ENCODE measurements at places on chromosomes 7 and 10.

- DNase-seq: no peak
These were observed 56.6 kb downstream of the AHR start for GRCh38 chr7:17355050-17355449.

GRCh38 chr10:12091421-12091820 lies 22.7 kb downstream of the DHTKD1 start:
- no peak for DNase-seq

GRCh38 chr10:69295027-69295636 lies 16.8 kb downstream of the HK1 start:
- DNase-seq: no peak

DNA sequence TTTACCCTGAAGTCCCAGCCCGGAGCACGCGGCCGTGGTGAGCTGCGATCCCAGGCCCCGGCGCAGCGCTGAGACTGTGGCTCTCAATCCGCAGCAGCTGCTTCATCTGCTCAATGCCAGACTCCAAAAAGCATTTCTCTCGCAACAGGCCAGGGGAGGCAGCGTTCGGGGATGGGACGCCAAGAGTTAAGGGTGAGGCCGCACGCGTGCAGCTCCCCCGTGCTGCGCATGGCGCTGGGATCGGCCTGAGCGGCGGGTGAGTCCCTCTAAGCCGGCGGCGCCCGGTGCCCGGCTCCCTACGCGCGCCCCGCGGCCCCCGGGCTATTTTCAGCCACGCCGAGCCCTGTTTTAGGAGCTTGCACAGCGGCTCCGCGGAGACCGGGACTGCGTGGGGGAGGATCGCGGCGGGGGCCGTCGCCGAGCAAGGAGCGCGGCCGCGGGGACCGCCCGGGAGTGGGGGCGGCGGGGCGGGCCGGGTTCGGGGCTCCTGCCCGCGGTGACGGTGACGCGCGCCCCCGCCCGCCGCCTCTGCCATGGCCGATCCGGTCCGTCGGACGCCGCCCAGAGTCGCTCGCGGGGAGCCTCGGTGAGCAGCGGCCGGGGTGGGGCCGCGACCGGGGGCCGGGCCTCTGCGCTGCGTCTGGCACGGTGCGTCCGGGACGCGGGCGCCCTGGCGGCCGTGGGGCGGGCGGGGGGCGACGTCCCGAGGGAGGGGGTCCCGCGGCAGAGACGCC lies 29.4 kb upstream of the JAKMIP3 start:
- no peak for DNase-seq

GRCh38 chr10:112467541-112468075 lies 20.6 kb downstream of the VTI1A start:
- no peak for DNase-seq

DNA sequence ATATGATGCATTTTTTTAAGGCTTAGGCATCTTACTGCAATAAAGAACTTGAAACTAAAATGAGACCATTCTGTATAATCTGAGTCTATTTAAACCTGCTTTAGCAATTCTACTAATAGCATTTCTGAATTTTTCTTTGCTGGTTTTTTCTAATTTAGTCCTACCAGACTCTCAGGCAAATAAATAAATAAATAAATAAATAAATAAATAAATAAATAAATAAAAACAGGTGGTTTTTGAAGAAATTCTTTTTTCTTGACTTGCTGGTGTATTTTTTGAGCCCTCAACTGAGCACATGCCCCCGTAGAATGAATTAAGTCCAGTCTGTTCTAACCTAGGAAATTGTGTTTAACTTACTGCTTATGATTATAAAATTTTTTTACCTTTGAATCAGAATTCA lies 134.7 kb upstream of the FOXP2 start:
- no peak for DNase-seq

DNA sequence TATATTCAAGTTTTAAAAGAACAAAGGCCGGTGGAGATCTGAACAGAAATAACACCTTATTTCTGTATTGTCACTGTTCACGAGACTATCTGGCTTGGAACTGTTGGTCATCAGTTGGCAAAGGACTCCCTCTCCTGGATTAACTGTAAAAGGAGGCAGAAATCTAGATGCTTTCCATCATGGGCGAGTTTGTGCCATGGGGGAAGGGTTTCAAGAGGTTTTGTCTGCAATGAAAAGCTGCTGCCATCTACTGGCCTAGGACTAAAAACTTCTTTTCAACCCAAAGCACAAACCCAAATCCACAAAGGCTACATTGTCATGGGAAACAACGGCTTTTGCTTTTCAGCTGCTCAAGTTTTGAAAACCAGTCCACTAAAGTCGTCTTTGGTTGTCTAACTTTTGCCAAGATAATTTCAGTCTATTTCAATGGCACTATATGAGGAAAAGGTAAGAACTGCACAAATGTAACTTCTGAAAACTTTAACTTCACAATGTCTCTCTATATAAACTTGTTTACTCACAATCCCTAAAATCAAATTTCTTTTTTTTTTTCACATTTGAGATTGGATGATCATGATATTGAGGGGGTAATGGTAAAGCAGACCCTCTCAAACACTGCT lies 196.8 kb downstream of the SKAP2 start:
- DNase-seq: peak; percentile 82

GRCh38 chr10:10054466-10054865 lies 963.2 kb upstream of the CELF2 start:
- no peak for DNase-seq

DNA sequence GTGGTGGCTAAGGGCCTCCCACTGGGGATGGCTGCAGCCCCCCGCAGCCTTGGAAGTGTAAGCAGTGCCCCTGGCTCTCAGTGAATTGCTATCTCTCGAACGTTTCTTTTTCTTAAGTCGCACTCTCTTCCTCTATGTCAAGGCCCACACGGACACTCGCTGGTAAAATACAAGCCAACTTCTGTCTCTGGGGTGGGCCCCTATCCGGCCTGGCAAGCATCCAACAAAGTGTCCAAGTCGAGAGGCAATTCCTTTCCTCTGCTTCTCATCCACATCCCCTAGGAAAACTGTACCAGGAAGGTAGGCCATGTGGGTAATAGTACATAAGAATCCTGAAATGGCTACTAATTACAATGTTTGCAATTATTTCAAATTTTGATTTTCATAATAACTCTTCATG lies 194.9 kb upstream of the MGMT start:
- no peak for DNase-seq

DNA sequence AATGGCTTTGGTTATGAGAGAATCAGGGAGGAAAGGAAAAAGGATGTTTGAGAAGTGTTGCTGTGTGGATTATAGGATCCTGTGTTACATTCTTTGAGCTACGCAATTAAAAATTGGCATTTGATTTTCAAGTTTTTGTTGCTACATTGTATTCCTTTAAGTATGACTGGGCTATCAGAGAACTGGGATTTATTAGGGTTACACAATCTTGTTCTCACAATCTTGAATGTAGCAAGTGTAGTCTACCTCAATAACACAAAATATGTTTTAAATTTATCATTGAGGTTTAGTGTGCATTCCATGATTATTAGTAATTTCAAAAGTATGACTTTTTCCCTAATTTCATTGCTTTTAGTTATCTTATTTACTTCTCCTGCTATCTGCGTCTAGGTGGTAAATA lies 113.9 kb downstream of the CACNB2 start:
- DNase-seq: no peak

GRCh38 chr10:70809011-70809611 lies 6.6 kb upstream of the SGPL1 start:
- no peak for DNase-seq

GRCh38 chr7:148872188-148872587 lies 11.9 kb downstream of the EZH2 start:
- no peak for DNase-seq

All from CD8-positive, alpha-beta T cell (primary cell).